A549 treated with DMSO at 1 μM for 4 hours (cell line): ENCODE measurements at places on chromosomes 11 and 22. TPM values are rescaled to one million over a fixed set of nuclear protein-coding genes. Genes with fewer than 3 reads are reported as not detected.

Gene POU2AF3
- total RNA-seq = 0.43 to 1.1 TPM (median 0.94 TPM) in 5 replicates

Gene DAGLA
- total RNA-seq = 4.3 to 6.7 TPM (median 6.1 TPM) in 5 replicates

Gene PNPLA5
- total RNA-seq = 0.04 to 0.05 TPM in 2 of 5 replicates, not detected in the others

Gene GGT5
- 1.1 to 2.7 TPM (median 1.8 TPM) in 5 replicates for total RNA-seq

Gene MS4A6A
- not detected in 5 replicates for total RNA-seq

Gene OR8G1
- total RNA-seq = not detected in 5 replicates

Gene KCNK7
- total RNA-seq = 0.11 to 2.2 TPM (median 0.31 TPM) in 5 replicates

Gene SPTY2D1
- total RNA-seq = 17.9 to 24.4 TPM (median 22.8 TPM) in 5 replicates

Gene SPDYC
- total RNA-seq = not detected in 5 replicates
